ENCODE measurements at places on chromosomes 1 and 21.

GRCh38 chr1:111875640-111876039 lies 113.8 kb downstream of the KCND3 start:
- no peak for DNase-seq

DNA sequence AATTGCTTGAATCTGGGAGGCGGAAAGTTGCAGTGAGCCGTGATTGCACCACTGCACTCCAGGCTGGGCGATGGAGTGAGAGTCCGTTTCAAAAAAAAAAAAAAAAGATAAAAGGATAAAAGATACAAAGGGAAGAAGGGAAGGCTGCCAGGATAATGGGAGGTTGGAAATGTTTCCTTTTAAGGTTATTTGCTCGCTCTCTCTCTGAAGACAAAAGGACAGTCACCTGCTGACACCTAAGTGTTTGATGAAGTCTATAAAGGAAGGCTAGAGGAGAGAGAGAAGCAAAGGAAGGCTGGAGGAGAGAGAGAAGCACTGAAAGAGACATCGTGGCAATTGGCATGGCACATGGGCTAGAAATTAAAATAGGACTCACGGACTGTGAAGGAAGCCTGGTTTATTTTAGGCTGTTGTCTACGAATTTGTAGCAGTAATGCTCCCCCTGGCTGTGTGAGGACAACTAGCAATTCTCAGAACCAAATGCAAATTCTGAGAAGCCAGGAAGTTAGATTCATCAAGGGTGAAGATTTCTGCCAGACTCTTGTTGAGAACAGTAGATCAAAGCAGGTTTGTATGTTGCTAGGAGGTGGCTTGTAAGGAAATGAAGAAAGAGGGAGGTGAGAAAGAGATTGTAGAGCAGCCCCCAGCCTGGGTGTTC lies 154.2 kb downstream of the ZP4 start:
- DNase-seq: no peak

GRCh38 chr1:14245954-14246353 lies 352.5 kb upstream of the KAZN start:
- DNase-seq: no peak

DNA sequence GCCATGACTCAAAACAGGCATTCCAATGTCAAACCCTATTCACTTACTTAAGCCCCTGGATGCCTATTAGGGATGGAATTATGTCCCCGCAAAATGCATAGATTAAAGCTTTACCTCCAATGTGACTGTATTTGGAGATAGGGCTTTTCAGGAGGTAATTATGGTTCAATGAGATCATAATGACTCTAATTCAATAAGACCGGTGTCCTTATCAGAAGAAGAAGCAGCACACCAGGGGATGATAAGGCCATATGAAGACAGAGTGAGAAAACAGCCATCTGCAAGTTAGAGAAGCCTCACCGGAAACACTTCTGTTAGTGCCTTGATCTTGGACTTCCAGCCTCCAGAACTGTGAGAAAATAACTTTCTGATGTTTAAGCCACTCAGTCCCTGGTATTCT lies 1131.8 kb upstream of the TMPRSS15 start:
- no peak for DNase-seq

- no peak for DNase-seq
These were observed 46.2 kb downstream of the TRABD2B start for GRCh38 chr1:47951026-47951425.

DNA sequence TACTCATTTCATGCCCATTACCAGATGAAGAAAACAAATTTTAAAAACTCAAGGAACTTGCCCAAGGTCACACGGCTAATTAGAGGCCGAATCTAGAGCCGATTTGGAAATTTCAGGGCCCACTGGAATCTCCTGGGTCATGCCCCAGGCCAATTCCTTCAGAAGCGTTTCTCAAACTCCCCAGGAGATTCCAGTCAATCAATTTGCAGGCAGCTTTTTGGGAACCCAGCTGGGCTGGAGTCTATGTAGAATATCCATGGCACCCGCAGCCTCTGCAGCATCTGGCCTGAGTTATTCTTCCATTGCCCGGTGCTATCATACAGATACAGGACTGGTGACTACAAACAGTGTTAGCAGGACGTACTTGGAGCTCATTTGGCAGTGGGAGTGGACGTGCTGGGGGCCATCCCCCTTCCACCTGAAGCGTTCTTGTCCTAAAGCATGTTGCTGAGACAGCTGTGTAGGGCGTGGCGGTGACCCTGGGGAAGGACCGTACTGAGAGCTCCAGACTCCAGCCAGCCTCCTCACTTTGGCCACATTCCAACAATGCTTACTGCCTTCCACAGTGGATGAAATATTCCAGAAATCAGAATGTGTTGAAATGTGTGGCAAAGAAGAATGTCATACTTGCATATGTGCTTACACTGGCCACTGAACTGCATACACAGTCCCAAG lies 38.3 kb downstream of the ABCG1 start:
- DNase-seq: no peak

GRCh38 chr1:42484382-42484781 lies 21.3 kb downstream of the CCDC30 start:
- DNase-seq: no peak

DNA sequence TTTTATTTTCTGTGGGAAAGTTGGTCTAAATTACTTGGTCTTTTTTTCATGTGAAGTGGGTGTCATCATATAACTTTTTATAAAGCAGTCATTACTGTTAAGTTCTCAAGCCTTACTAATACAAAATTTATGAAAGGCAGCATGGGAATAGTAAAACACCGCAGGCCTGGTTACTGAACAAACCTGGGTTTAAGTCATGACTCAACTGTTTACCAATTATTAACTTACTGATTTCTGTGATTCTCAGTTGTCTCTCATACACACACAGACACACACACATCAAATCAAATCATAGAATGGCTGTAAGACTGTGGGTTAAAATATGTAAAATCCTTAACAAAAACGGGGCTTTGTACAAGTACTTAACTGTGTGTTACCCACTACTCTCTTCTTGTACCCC lies 14.6 kb downstream of the MAEL start:
- no peak for DNase-seq

DNA sequence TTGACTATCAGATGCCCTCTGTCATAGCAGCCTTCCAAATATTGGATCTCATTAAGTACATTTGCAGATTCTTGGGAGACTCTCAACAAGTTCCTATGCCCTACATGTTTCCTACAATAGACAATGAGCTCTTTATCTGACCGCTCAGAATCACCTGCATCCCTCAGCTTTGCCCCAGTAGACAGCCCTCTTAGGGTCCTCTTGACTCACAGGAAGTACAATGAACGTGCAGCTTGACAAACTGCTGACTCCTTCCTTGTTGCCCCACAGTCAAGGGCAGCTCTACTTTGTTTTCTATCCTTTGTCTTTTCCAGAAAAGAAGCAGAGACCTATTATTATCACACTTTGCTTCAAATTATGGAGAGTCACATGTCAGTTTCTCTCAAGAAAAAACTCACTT lies 27.6 kb downstream of the SLC44A5 start:
- no peak for DNase-seq

DNA sequence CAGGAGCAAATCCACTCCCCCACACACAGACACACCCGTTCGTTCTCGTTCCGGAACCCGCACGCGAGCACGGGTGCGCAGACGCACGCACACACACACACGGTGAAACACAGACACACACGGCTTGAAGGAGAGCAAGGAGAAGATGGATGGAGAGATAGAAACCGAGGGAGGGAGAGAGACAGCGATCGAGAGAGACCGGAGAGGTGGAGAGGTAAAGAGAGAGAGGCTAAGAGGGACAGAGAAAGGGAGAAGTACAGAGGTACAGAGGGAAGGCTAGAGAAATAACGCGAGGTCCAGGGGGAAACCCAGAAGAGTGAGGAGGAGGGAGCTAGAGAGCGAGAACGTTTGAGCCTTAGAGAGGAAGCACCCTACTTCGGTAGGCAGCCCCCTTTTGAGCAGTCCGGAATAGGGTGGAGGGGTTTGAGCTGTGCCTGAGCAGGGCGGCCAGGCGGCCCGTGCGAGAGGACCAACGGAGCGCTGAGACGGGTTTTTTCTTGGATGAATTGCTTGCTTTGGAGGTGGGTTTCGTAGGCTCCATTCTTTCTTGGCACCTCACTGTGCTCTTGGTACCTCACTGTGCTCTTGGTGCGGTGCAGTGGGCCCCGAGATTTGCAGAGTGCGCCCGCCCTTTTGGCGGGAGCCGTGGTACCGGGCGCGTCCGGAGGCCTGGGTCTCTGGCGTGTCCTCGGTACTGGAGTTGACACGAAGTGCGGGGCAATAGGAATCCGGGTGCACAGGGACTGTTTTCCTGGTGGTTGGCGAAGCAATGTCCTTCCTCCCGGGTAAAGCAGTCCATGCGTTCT lies 88.4 kb upstream of the RHOU start:
- DNase-seq: no peak

DNA sequence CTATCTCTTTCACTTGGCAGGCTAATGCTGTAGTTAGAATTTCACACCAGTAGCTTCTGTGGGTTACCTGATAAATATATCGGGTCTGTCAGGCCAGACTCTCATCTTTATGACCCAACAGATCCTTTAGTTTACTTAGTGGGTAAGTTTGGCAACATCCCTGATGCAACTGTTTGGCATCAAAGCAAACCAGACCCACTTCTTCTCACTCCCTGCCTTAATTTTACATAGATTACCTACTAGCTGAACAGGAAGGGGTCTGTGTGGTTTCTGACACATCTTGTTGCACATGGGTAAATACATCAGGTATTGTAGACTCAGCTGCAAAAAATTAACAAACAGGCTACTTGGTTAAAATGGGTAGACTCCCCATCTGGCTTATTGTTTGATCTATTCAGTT lies 3.2 kb upstream of the GUK1 start:
- no peak for DNase-seq

DNA sequence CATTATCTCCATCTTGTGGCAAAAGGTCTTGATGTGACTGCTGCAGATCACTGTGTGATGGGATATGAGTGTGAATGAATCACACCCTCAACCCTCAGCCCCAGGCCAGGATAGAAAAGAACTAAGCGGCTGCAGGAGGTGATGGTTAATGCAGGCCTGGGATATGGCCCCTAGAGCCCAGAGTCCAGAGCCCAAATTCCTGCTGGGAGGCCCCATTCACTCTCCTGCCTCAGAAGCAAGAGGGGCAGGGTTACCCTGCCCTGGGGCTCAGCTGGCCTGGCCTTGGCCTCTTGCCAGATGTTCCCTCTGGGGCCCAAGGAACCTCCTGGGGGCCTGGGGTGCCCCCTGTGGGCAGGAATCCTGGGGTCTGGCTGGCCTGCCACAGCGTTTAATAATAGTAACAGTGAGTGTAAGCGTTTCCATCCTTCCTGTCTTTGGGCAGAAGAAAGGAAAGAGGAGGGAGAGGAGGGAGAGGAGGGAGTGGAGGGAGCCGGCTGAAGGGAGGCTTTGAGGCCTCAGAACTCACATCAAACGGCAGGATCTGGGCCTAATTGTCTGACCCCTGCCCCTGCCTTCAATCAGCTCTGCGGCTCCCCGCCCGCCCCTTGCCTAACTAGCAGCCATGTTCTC lies 26.2 kb downstream of the DMAP1 start:
- no peak for DNase-seq

DNA sequence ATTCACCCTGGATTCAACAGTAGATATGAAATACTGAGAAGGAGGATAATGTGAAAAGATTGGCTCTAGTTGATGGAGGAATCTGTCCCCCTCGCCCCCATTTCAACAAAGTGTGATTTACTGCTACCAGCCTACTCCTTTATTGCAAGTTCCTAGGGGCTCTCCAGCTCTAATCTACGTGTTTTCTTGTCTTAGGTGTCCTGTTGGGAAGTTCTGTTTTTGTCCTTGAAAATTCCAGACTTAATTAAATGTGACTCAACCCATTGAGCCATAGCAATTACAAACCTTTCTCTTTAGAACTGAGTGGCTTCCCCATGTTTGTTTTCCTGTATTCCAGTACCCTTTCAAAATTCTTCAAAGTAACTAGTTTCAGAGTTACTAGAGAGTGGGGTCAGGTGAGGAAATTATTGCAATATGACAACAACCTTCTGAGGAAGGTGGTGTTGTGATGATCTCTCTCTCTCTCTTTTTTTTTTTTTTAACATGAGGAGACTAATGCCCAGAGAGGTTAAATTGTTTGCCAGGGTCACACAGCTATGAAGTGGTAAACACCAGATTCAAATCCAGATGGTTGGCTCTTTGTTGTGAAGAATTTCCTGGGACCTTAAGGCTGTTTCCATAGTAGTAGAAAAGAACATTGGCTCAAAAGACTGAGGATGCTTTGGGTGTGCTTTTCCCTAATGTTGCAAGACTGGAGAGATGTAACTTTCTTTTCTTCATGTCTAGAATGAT lies 3.5 kb downstream of the RGL1 start:
- no peak for DNase-seq

DNA sequence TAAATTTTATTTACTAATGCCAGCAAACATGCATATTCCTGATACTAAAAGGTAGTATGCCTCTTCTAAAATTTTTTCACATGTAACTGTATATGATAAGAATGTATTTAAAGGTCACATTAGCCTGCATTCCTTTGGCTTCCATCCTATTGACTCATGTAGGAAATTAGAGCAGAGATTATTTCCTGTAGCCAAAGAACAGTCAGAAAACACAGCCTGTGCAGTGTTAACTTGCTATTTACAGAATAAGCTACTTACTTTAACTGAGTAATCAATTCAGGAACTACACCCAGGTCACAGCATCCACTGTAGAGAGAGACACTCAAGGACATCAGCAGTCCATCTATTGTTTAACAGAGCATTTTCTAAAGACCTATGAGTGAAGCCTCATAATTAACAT lies 154.5 kb upstream of the ADGRL4 start:
- DNase-seq: no peak

- DNase-seq: no peak
These were observed 645.7 kb upstream of the PTBP2 start for GRCh38 chr1:96075704-96076455.

DNA sequence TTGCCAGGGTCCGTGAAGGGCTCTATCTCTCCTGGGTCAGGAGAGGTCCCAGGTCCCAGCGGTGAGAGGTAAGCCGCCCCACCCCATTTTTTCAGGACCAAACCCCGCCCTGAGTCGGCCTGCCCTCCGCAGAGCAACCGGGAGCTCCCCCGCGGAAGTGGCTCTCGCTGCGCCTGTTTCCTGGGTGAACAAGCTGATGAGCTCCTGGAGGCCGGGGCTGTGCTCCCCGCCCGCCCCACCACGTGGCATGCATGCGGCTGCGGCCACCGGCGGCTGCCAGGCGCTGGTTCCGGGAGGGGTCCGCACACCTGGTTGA lies 32.0 kb downstream of the ZBTB17 start:
- DNase-seq: no peak

DNA sequence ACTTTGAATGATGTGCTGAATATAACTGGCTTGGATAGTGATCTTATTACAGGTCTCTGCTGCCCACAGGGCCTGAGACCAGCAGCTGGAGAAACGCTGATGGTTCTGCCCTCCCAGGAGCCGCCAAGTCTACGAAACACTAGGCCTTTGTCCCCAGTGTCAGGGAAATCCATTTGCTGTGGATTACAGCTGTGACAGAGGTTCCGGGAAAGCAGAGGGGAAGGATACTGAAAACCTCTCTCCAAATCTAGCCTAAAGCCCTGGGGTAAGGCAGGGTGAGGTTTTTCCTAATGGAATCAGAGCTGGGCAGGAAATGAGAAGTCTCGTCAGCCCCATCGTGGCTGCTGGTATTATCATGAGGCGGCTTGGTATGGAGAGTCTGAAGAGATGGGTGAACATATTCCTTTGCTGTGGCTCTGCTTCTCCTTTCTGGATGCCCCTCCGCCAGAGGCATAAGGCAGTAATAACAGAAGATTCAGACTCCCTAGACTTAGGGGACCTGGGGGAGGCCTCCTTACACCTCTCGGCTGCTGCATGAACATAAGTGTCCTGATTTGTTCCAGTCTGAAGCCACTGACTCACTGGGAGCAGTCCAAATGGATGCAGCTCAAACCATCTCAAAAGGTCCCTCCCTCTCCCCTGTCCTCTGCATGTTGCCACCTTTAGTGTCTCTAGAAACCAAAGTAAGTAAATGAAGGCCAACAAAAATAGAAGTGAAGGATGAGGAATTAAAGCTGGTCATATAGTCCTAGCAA lies 48.1 kb downstream of the PHC2 start:
- no peak for DNase-seq
